IMR-90 (cell line): ENCODE measurements at places on chromosomes 7 and 10.

DNA sequence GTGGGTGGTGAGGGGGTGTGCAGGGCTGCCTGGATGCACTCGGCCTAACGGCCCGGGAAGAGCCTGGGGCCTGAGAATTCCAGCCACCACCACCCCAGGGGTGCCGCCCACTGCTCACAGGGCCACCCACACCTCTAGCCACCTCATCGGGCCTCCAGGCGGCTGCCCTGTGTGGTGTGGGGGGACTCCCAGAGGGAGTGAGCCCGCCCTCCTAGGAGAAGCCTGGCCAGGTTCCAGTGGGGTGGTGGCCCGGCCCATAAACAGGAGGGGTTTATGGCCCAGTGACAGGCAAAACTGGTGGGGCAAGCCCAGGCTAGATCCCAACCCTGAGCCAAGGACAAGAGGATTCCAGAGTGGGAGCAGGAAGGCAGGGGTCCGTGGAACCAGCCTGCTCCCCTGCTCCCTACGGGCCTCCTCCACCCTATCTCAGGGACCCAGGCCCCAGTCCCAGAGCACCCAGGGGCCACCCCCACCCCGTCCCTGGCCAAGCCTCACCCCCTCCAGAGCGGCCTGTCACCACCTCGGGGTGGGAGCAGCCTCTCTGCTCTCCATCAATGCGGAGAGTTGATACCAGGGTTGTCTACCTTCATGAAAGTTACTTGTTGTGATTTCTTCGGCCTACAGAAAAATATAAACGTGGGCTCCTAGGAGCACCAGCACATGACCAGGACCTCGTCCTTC is 20.2 kb upstream of the PDGFA start:
- DNase-seq, result peak; percentile 49

DNA sequence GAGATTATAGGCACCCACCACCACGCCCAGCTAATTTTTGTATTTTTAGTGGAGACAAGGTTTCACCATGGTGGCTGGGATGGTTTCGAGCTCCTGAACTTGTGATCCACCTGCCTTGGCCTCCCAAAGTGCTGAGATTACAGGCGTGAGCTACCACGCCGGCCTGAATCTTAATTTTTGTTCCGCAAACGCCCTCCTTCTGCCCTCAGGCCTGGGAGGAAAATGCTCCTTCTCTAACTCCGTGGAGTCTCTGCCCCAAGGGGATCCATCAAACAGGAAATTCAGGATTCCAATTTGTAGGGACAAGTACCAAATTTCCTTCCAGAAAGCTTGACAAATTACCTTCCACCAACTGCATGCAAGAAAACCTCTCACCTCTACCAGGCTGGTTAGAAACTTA is 43.2 kb downstream of the RBAK start:
- no peak for DNase-seq

DNA sequence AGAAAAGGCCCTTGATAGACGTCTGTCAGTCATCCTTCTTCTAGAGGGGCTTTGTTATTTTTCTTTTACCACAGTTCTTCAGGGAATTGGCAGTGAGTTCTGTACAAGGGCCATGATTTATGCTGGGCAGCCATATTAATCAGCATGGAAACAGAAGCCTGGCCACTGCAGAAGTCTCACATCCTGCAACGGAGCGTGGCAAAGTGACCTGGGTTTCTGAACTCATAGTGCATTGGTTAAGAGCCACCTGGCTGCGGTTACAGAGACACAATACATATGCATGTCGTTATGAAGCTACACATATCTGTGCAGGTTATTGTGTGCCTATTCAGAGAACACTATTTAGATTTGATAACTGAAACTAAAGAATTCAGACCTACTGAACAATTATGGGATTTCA is 419.4 kb upstream of the CELF2 start:
- no peak for DNase-seq

DNA sequence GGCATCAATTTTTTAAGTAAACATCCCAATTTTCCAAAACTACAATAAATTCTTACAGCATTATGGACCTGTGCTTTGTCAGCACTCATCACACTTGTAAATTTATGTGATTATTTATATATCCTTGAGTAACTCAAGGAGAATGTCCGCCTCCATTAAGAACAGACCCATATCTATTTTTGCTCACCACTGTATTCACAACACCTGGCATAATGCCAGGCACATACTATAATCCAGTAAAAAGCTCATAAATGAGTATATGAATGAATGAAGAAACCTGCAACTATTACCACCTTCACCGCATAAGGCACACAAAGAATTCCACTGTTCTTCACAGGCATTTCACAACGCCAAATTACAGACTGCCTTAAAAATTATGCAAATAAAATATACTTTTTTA is 46.9 kb downstream of the MINDY3 start:
- DNase-seq, result peak; percentile 41

- peak; percentile 72 for DNase-seq
Measured at GRCh38 chr10:22427101-22427500, 81.8 kb downstream of the SPAG6 start.
